ENCODE measurements at places on chromosomes 3 and 15. TPM values are rescaled to one million over a fixed set of nuclear protein-coding genes. Genes with fewer than 3 reads are reported as not detected.

- DNase-seq: no peak
- H3K27ac ChIP-seq: no peak overlapping the region
- no peaks in the 10 kb centered on the region for H3K27me3 ChIP-seq
These were observed 85.4 kb downstream of the ADAMTS17 start for GRCh38 chr15:100256101-100256969.

DNA sequence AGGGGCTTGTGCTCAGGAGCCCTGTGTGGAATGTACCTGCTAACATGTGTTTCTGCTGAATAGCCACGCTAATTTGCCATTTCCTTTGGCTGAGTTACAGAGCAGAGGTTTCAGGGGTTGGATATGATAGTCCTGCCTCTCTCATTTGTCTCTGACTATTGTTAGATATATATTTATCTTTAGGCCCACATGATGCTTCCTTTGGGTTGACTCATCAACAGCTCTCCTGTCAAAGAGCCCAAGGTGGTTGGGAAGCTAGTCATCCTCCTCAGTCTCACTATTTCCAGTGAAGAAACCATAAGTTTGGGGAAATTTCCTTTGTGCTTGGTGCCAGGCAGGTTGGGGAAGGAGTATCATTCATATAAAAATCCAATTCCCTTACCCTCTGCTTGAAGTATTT, 1194.6 kb downstream of the ZPLD1 start:
- no peak overlapping the region for H3K27ac ChIP-seq
- no peaks in the 10 kb centered on the region for H3K36me3 ChIP-seq

GRCh38 chr15:78671626-78672211, 30.7 kb upstream of the CHRNB4 start:
- DNase-seq: no peak
- H3K27ac ChIP-seq: no peak overlapping the region
- H3K36me3 ChIP-seq: no peaks in the 10 kb centered on the region
- no peak overlapping the region for H3K4me3 ChIP-seq
- H3K4me1 ChIP-seq: no peaks in the 10 kb centered on the region

GRCh38 chr3:75192146-75192616, 471.9 kb upstream of the FRG2C start:
- H3K27me3 ChIP-seq: no peaks in the 10 kb centered on the region
- peak; percentile 69 for DNase-seq
- H3K4me3 ChIP-seq: no peak overlapping the region
- H3K36me3 ChIP-seq: no peaks in the 10 kb centered on the region
- H3K27ac ChIP-seq: no peak overlapping the region

- no peak overlapping the region for H3K27ac ChIP-seq
- H3K36me3 ChIP-seq: no peaks in the 10 kb centered on the region
- H3K4me1 ChIP-seq: no peaks in the 10 kb centered on the region
- peaks cover 32% of the 10 kb centered on the region for H3K27me3 ChIP-seq
These were observed 15.7 kb downstream of the KCNAB1 start for GRCh38 chr3:156135921-156136638.

GRCh38 chr3:197896421-197896820, 53.6 kb upstream of the RPL35A start:
- no peaks in the 10 kb centered on the region for H3K36me3 ChIP-seq
- H3K27ac ChIP-seq: no peak overlapping the region
- DNase-seq: no peak

DNA sequence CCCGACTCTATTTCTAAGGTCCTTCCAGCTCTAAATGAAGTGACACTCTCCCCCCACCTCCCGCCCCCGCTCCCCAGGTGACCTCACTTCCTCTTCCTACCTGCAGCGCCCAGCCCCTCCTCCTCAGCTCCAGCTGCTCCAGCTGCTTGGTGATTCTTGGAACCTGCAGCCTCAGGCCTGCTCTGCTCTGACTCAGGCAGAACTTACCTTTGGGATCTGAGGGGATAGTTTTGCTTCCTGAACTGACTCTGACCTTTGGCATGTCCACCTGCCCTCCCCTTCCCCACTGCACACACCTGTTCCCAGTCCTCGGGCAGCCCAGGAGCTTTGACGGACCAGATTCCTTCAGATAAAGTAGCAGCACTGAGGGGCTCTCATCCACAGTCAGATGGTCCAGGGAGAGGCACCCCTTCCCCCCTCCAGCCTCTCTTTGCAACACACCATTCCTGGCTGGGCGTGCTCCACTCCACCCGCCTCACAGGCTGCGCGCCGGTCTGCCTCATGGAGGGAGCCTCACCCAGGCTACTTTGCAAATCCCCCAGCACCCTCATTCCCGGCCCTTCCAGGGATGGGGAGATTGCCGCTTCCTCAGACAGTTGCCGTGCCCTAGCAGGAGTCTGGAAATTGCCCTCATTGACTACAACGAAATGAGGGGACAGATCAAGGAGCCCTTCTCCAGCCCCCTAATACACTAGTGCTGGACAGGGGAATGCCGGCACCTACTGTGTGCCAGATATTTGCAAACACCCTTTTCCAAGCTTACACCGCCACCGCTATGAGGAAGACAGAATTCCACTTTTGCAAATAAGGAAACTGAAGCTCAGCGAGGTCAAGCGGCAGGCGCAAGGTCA, 692 bp upstream of the C15orf39 start:
- H3K27ac ChIP-seq: peak overlapping the region; percentile 87
- H3K27me3 ChIP-seq: no peaks in the 10 kb centered on the region
- DNase-seq: peak; percentile 50
- peak overlapping the region; percentile 87 for H3K4me3 ChIP-seq

Gene GATM
- total RNA-seq: 2.0 TPM

Gene AP2M1
- 222 TPM for total RNA-seq

Gene SLITRK3
- not detected for total RNA-seq

Gene DNAH1
- total RNA-seq: 25.7 TPM

All from activated CD4-positive, alpha-beta T cell treated with anti-CD3 and anti-CD28 coated beads, Interleukin-2, amount 10 ng/mL, durations not matched to agents 7 days and 5 days (primary cell).